Progenitor cell of endocrine pancreas (in vitro differentiated cells): ENCODE measurements at places on chromosomes 3 and 15. TPM values are rescaled to one million over a fixed set of nuclear protein-coding genes. Genes with fewer than 3 reads are reported as not detected.

GRCh38 chr3:126146034-126146433, 34.4 kb downstream of the ALDH1L1 start:
- no peak overlapping the region for H3K4me3 ChIP-seq
- peaks cover 6% of the 10 kb centered on the region for H3K27me3 ChIP-seq
- no peaks in the 10 kb centered on the region for H3K4me1 ChIP-seq
- no peaks in the 10 kb centered on the region for H3K36me3 ChIP-seq

- DNase-seq = peak; percentile 63
- peaks cover 9% of the 10 kb centered on the region for H3K4me1 ChIP-seq
- H3K27me3 ChIP-seq = peaks cover 64% of the 10 kb centered on the region
These were observed at the start of gene C2CD4A for GRCh38 chr15:62066663-62067447. Gene C2CD4A, plus strand, starts transcription at chr15:62066977. Its CDS starts 637 bp downstream, at chr15:62067614.

- H3K4me3 ChIP-seq = no peak overlapping the region
- peaks cover 8% of the 10 kb centered on the region for H3K4me1 ChIP-seq
- no peak overlapping the region for H3K27ac ChIP-seq
- DNase-seq = no peak
- H3K36me3 ChIP-seq = no peaks in the 10 kb centered on the region
These were observed 847.4 kb downstream of the FHIT start for GRCh38 chr3:60403866-60404265.

DNA sequence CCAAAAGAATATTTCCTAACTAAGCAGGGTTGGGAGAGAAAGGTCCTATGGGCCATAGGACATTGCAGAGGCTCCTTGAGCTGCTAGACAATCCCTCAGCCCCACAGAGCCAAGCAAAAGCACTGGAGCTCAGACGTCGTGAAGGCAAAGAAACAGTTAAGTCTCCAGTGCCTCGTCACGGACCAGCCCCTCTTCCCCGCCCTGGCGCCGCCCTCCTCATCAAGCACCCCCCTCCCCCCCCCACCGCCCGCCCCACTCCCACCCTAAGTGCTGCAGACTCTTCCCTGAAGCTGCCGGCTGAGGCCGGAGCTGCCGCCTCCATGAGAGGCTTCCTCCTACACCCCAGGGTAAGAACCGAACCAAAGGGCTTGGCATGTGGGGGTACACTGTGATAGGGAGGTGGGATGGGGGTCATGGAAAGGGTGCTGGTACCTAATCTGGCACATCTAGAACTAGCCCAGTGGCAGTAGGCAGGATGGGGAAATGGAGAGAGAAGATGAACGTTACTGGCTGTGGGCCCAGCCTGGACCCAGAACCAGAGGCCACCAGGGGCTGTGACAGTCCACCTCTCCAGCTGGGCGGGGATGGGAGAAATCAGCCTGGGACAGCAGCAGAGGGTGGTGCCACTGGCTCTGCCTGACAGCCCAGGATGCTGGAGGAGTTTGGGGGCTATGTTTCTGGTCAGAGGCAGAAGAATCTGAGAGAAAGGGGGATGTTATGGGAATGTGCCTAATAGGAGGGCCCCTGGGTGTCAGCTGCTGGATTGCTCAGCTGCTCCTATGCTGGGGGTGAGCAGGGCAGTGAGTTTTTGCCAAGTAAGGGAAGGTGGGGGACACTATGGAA, at the start of gene MAP1A:
Gene MAP1A, plus strand, starts transcription at position 255 of the 843 bp plus-strand sequence. CDS start 3,866 bp downstream, outside the sequence.
- peak within 1 kb of the TSS; percentile 70 for H3K4me3 ChIP-seq
- no peak for DNase-seq
- H3K27me3 ChIP-seq = peaks cover 42% of the 10 kb centered on the region
- peak within 1 kb of the TSS; percentile 81 for H3K27ac ChIP-seq
- no peaks in the 10 kb centered on the region for H3K36me3 ChIP-seq

DNA sequence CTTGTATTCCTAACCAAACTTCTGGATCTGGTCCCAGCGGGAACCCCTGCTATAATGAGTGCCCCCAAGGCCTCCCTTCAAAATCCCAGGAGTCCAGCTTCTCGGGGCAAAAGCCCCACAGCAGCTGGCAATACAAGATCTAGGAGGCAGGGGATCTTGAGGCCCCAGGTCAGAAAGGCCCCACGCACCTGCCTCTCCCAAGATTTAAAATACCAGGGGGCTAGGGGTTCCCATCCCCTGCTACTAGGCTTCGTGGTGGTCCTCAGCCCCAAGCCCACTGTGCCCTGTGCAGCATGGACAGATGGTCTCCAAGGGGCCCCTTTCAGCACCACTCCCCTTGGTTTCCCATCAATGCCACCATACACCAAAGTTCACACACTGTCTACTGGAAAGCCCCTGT, 15.8 kb upstream of the CYP11A1 start:
- no peak overlapping the region for H3K4me3 ChIP-seq
- no peak for DNase-seq
- no peaks in the 10 kb centered on the region for H3K36me3 ChIP-seq
- H3K4me1 ChIP-seq = no peaks in the 10 kb centered on the region
- H3K27ac ChIP-seq = no peak overlapping the region

- peaks cover 12% of the 10 kb centered on the region for H3K4me1 ChIP-seq
- DNase-seq = no peak
- peaks cover 8% of the 10 kb centered on the region for H3K36me3 ChIP-seq
- no peaks in the 10 kb centered on the region for H3K27me3 ChIP-seq
These were observed 12.7 kb upstream of the SNTN start for GRCh38 chr3:63639806-63640205.

- no peaks in the 10 kb centered on the region for H3K36me3 ChIP-seq
- H3K4me3 ChIP-seq = no peak overlapping the region
- peaks cover 13% of the 10 kb centered on the region for H3K4me1 ChIP-seq
- no peaks in the 10 kb centered on the region for H3K27me3 ChIP-seq
These were observed 5.2 kb upstream of the VEPH1 start for GRCh38 chr3:157508461-157508860.

DNA sequence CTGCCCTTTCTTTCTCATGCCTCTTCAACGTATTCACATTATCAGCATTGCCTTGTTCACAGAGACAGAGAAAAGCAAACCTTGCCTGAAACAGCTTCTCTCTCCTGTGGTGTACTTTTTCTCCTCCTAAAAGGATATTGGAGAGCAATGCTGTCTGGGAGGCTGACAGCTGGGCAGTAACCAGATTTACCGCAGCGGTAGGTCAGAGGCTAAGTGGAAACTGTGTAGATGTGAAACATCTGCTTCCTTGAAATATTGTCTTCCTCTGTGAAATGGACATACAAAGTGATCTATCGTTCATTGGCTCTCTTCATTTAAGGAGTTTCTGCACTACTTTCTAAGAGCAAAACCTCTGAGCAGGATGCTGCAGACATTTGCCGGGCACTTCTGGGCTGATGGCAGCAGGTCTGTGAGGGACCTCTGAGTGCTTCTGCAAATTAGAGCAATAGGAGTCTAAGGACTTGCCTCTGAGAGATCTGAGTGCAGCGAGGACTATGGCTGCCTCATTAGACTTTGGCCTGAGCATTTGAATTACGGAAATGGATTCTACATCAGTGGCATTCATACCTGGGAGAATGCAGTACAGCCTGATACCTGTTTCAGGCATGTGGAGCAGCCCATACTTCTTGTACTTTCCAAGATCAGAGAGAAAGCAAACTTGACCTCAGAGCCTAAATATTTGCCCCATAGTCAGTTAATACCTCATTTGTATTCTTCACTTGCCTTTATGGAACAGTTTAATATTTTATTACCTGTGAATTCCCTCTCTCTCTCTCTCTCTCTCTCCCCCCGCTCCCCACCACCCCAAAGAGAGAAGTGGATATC, 260.5 kb upstream of the TPRG1 start:
- no peak for DNase-seq
- H3K27ac ChIP-seq = no peak overlapping the region
- no peak overlapping the region for H3K4me3 ChIP-seq
- no peaks in the 10 kb centered on the region for H3K36me3 ChIP-seq
- no peaks in the 10 kb centered on the region for H3K4me1 ChIP-seq
- H3K27me3 ChIP-seq = peaks cover 7% of the 10 kb centered on the region

DNA sequence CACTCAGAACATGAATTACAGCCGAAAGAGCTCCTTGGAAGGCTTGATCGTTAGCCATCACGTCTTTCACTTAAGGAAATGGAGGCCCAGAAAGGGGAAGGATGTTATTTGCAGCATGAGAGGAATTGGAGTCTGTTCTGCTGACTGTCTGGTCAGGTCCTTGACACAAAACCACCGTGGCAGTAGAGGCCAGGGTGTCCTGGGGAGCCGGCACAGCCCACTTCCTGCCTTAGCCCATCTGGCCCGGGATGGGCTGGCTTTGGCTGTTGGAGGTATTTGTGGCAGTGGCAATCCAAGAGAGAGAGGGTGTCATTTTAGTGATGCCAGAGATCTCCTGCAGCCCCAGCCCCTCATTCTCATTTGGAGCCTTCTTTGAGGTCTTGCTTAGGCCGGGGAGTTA, 37.4 kb downstream of the ST6GAL1 start:
- no peak overlapping the region for H3K27ac ChIP-seq
- no peak overlapping the region for H3K4me3 ChIP-seq
- H3K27me3 ChIP-seq = no peaks in the 10 kb centered on the region
- H3K36me3 ChIP-seq = peaks cover 27% of the 10 kb centered on the region

- H3K27ac ChIP-seq = no peak overlapping the region
- H3K4me1 ChIP-seq = peaks cover 5% of the 10 kb centered on the region
- H3K27me3 ChIP-seq = no peaks in the 10 kb centered on the region
- no peak overlapping the region for H3K4me3 ChIP-seq
- peaks cover 10% of the 10 kb centered on the region for H3K36me3 ChIP-seq
These were observed 22.5 kb downstream of the MAP2K5 start for GRCh38 chr15:67564968-67565345.

GRCh38 chr15:94327356-94327936, 96.1 kb downstream of the MCTP2 start:
- H3K4me1 ChIP-seq = peaks cover 3% of the 10 kb centered on the region
- no peak for DNase-seq
- H3K27ac ChIP-seq = no peak overlapping the region

- H3K36me3 ChIP-seq = peaks cover 2% of the 10 kb centered on the region
- DNase-seq = no peak
- H3K27me3 ChIP-seq = no peaks in the 10 kb centered on the region
- peaks cover 19% of the 10 kb centered on the region for H3K4me1 ChIP-seq
- peak overlapping the region; percentile 90 for H3K27ac ChIP-seq
These were observed 60.1 kb downstream of the SUMF1 start for GRCh38 chr3:4406746-4407568.

- peak overlapping the region; percentile 36 for H3K27ac ChIP-seq
- H3K27me3 ChIP-seq = no peaks in the 10 kb centered on the region
- no peak overlapping the region for H3K4me3 ChIP-seq
- H3K4me1 ChIP-seq = peaks cover 10% of the 10 kb centered on the region
These were observed 29.9 kb downstream of the ACP3 start for GRCh38 chr3:132346841-132347736.

DNA sequence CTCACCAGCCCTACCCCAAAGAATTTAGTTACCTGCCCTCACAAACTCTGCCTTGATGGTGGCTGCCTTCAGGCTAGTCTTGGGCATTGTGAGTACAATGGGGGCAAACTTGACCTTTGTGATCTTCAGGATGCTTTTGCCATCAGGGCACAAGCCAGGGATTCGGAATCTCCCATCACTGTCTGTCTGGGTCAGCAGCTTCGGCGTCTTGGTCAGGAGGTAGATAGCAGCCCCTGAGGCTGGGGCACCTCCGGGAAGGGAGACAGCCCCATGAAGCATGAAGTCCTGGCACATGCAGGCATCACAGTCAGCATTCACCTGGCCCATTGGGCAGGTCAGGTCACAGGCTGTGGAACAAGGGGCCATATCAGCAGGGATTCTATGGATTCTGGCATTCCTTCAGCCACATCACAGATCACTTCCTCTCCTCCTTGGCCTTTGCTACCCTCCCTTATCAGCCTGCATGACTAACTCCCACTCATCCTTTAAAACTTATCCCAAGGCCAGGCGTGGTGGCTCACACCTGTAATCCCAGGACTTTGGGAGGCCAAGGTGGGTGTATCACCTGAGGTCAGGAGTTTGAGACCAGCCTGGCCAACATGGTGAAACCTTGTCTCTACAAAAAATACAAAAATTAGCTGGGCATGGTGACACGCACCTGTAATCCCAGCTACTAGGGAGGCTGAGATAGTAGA, 6.9 kb downstream of the CILP start:
- H3K4me1 ChIP-seq = peaks cover 2% of the 10 kb centered on the region
- no peak overlapping the region for H3K27ac ChIP-seq
- H3K36me3 ChIP-seq = no peaks in the 10 kb centered on the region
- DNase-seq = no peak
- no peak overlapping the region for H3K4me3 ChIP-seq
- peaks cover 15% of the 10 kb centered on the region for H3K27me3 ChIP-seq

- no peak overlapping the region for H3K27ac ChIP-seq
- no peaks in the 10 kb centered on the region for H3K27me3 ChIP-seq
- H3K4me3 ChIP-seq = no peak overlapping the region
- H3K4me1 ChIP-seq = peaks cover 21% of the 10 kb centered on the region
- H3K36me3 ChIP-seq = peaks cover 4% of the 10 kb centered on the region
- DNase-seq = no peak
These were observed 235.9 kb downstream of the LPP start for GRCh38 chr3:188389711-188390342.

GRCh38 chr3:126424039-126424717, 29.5 kb downstream of the CFAP100 start:
- peaks cover 2% of the 10 kb centered on the region for H3K4me1 ChIP-seq
- H3K36me3 ChIP-seq = peaks cover 8% of the 10 kb centered on the region
- H3K27me3 ChIP-seq = no peaks in the 10 kb centered on the region
- DNase-seq = no peak
- H3K4me3 ChIP-seq = no peak overlapping the region
- H3K27ac ChIP-seq = peak overlapping the region; percentile 41

GRCh38 chr3:52596658-52597265, 60.4 kb downstream of the UQCC5 start:
- no peaks in the 10 kb centered on the region for H3K4me1 ChIP-seq
- H3K27me3 ChIP-seq = no peaks in the 10 kb centered on the region
- DNase-seq = no peak
- peaks cover 56% of the 10 kb centered on the region for H3K36me3 ChIP-seq

GRCh38 chr15:38229705-38230310, 22.8 kb upstream of the SPRED1 start:
- H3K4me1 ChIP-seq = peaks cover 9% of the 10 kb centered on the region
- H3K36me3 ChIP-seq = no peaks in the 10 kb centered on the region
- no peak overlapping the region for H3K4me3 ChIP-seq

GRCh38 chr3:49385617-49386016, 26.2 kb downstream of the RHOA start:
- H3K27me3 ChIP-seq = no peaks in the 10 kb centered on the region
- peaks cover 2% of the 10 kb centered on the region for H3K4me1 ChIP-seq
- DNase-seq = no peak
- H3K36me3 ChIP-seq = peaks cover 5% of the 10 kb centered on the region
- no peak overlapping the region for H3K4me3 ChIP-seq

DNA sequence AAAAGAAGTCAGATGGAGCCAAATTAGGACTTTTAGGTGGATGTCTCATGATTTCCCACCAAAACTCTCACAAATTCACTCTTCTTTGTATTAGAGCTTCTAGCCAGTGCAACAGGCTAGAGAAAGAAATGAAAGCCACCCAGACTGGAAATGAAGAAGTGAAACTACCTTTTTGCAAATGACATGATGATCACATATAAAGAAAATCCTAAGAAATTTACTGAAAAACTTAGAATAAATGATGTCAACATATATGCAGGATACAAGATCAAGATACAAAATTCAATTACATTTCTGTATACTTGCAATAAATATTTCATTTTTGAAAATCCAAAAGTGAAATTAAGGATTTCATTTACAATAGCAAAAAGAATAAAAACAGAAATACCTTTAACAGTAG, 110.8 kb downstream of the LRIG1 start:
- H3K36me3 ChIP-seq = peaks cover 47% of the 10 kb centered on the region
- H3K4me3 ChIP-seq = no peak overlapping the region
- no peak for DNase-seq
- H3K27ac ChIP-seq = no peak overlapping the region
- no peaks in the 10 kb centered on the region for H3K27me3 ChIP-seq
- peaks cover 2% of the 10 kb centered on the region for H3K4me1 ChIP-seq

The COL6A6 gene
- 0.12 and 0.13 TPM in 2 replicates for total RNA-seq

The ATP13A4 gene
- 6.8 and 8.1 TPM in 2 replicates for total RNA-seq

The NUP210 gene
- total RNA-seq = 71.4 and 78.2 TPM in 2 replicates

The RARRES1 gene
- total RNA-seq = 1.1 and 3.3 TPM in 2 replicates

The WDR49 gene
- 0.43 and 0.91 TPM in 2 replicates for total RNA-seq

The ZMYND10 gene
- total RNA-seq = 0.86 and 2.2 TPM in 2 replicates

The A4GNT gene
- 3.1 and 3.4 TPM in 2 replicates for total RNA-seq

The POPDC2 gene
- 2.9 and 3.8 TPM in 2 replicates for total RNA-seq

The XRN1 gene
- 26.9 and 29.3 TPM in 2 replicates for total RNA-seq

The ECE2 gene
- total RNA-seq = not detected in 2 replicates

The ZNF385D gene
- total RNA-seq = 0.10 and 0.47 TPM in 2 replicates

The ANKRD63 gene
- not detected in 2 replicates for total RNA-seq
